ENCODE measurements at places on chromosomes 11 and 22. TPM values are rescaled to one million over a fixed set of nuclear protein-coding genes. Genes with fewer than 3 reads are reported as not detected.

LRRC4C gene
- total RNA-seq, result under 0.01 TPM

APLNR gene
- total RNA-seq, result not detected

- H3K4me3 ChIP-seq, result no peak overlapping the region
- peaks cover 29% of the 10 kb centered on the region for H3K4me1 ChIP-seq
- H3K27ac ChIP-seq, result peak overlapping the region; percentile 71
- no peaks in the 10 kb centered on the region for H3K36me3 ChIP-seq
- H3K27me3 ChIP-seq, result no peaks in the 10 kb centered on the region
These were observed 223.4 kb upstream of the PITPNB start for GRCh38 chr22:28142361-28142961.

DNA sequence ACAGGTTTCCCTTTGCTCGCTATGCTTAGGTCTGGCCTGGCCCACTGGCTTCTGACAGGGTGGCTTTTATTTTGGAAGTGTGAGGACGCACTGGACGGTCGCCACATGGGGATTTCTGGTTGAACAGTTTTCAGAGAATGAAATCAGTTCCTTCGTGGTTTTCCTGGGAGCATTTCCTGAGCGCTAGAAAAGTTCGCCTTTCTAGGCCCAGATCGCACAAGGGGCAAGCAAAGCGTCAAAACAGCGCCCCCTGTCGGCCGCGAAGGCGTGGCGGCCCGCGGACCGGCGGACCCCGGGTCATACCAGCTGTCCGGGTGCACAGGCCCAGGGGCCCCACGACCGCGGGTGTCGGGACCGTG lies 12.7 kb upstream of the CYP2R1 start:
- peak overlapping the region; percentile 40 for H3K4me3 ChIP-seq
- no peaks in the 10 kb centered on the region for H3K27me3 ChIP-seq
- H3K27ac ChIP-seq, result no peak overlapping the region
- no peaks in the 10 kb centered on the region for H3K4me1 ChIP-seq
- H3K36me3 ChIP-seq, result no peaks in the 10 kb centered on the region
- DNase-seq, result peak; percentile 25

MMP13 gene
- not detected for total RNA-seq

DNA sequence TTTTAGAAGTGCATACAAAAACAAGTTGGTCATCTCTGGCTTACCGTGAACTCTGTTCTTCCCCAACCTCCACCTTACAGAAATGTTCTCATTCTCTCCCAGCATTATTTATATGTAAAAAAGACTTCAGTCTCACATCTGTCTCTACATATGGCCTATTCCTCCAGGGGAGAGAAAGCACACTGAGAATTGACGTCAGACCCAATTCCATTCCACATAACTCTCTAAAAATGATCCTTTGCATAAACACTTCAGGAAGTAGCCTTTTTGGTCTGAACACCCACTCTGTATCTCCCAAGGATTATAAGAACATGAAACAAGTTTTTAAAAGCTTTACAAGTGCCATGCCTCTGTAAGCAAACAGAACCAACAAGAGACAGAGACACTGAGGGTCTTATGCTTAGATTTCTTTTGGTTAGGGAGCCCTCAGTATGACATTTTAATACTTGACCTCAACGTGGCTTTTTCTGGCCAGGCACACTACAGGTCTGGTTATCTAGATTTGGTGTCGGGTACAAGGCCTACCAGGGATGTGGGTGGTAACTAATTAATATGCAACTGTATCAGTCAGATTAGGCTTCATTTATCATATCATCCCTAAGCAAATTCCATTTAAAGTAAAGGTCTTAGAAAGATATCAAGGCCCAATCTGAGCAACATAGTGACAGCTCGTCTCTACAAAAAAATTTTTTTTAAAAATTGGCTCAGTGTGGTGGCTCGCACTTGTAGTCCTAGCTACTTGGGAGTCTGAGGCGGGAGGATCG lies 48.5 kb upstream of the PPP2R1B start:
- H3K27me3 ChIP-seq, result no peaks in the 10 kb centered on the region
- peak; percentile 91 for DNase-seq
- peaks cover 10% of the 10 kb centered on the region for H3K4me1 ChIP-seq
- H3K4me3 ChIP-seq, result no peak overlapping the region
- H3K36me3 ChIP-seq, result no peaks in the 10 kb centered on the region
- H3K27ac ChIP-seq, result peak overlapping the region; percentile 43

DNAL4 gene
- total RNA-seq, result 6.9 TPM

- no peak for DNase-seq
- no peaks in the 10 kb centered on the region for H3K27me3 ChIP-seq
- H3K4me3 ChIP-seq, result no peak overlapping the region
- H3K4me1 ChIP-seq, result no peaks in the 10 kb centered on the region
- no peak overlapping the region for H3K27ac ChIP-seq
These were observed 843.7 kb upstream of the CHORDC1 start for GRCh38 chr11:91066456-91067047.

GP1BB gene
- 0.18 TPM for total RNA-seq

GRCh38 chr22:22554587-22555284 lies 4.3 kb downstream of the PRAME start:
- DNase-seq, result no peak
- H3K4me3 ChIP-seq, result no peak overlapping the region
- H3K27me3 ChIP-seq, result peaks cover 6% of the 10 kb centered on the region
- no peaks in the 10 kb centered on the region for H3K4me1 ChIP-seq

- no peak for DNase-seq
- no peak overlapping the region for H3K27ac ChIP-seq
- H3K27me3 ChIP-seq, result no peaks in the 10 kb centered on the region
- H3K4me3 ChIP-seq, result no peak overlapping the region
- no peaks in the 10 kb centered on the region for H3K36me3 ChIP-seq
- no peaks in the 10 kb centered on the region for H3K4me1 ChIP-seq
These were observed 79.0 kb upstream of the HEPHL1 start for GRCh38 chr11:93942176-93942575.
